Fibroblast of skin of scalp (primary cell): ENCODE measurements at places on chromosomes 5 and 9.

DNA sequence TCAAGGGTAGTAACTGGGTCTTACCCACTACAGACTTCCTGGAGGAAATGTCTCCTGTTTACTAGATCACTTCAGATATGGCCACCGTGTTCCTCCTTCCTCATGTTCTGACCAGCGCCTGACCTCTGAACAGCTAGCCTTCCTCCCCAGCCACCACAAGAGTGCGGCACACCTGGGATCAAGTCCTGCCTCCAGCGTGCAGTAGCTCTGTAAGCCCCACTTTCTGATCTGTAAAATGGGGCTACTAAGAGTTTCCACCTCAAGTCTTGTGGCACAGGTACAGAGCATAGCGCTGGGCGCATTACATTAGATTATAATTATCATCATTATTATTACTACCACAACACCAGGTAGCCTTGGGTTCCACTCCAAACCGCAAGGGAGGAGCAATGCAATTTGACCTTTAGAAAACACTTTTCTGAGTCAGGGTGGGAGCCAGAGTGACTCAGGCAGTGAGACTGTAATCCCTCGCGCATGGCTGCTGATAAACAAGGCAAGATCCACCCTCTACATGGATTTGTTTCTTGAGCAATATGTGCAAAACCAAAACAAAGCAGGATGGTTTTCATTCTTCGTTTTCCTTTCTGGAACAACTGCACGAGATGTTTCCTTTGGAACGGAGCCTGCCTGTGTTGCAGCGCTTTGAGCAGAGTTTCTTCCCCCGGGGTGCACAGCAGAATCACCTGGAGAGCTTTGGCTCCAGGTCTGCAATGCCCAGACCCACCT, 65.0 kb upstream of the ANGPTL2 start:
- DNase-seq, result peak; percentile 97

- DNase-seq, result no peak
These were observed 64.4 kb downstream of the DIRAS2 start for GRCh38 chr9:90578126-90578815.

- DNase-seq, result peak; percentile 50
These were observed 926.3 kb upstream of the ARRDC3 start for GRCh38 chr5:92309336-92309991.

GRCh38 chr9:128916204-128916603, 4.6 kb upstream of the PHYHD1 start:
- no peak for DNase-seq

- DNase-seq, result peak; percentile 62
These were observed 75.4 kb downstream of the SLC38A9 start for GRCh38 chr5:55636683-55637082.

DNA sequence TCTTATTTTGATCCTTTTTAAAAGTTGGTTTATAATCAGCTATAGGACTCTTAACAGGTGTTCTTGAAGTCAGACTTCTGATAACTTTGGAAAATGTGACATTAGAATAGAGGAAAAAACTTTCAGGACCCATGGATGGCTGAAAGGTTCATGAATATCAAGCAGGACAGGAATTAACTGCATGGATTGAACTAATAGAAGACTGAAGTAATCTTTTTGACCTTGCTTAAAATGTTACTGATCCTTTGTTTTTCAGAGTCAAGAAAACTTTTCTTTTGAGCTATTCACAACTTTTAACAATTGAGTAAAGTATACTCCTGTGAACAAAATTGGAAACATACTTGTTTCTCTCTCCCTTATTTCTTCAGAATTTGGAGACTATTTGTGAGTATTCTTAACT, 79.2 kb downstream of the PLK2 start:
- no peak for DNase-seq

GRCh38 chr5:131147258-131147657, 17.8 kb downstream of the HINT1 start:
- no peak for DNase-seq
